NCI-H1417 treated with DMSO at 0.1 percent for 48 hours (cell line): ENCODE measurements at places on chromosomes 7 and 10.

DNA sequence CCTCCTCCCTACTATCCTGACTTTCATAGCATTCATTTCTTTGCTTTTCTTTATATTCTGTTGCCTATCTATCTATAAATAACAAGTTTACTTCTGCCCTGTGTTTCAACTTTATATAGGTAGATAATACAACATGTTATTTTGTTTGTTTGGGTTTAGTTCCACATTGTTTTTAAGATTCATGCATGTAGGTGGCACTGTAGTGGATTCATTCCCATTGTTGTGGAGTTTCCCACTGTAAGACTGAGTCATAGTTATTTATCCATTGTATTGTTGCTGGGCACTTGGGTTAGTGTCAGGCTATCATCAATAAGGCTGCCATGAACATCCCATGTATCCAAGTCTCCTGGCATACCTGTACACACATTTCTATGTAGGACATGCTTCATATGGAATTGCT, 127.7 kb downstream of the ARHGAP22 start:
- DNase-seq = no peak

GRCh38 chr7:38327637-38328036, 54.2 kb upstream of the TARP start:
- DNase-seq = no peak

DNA sequence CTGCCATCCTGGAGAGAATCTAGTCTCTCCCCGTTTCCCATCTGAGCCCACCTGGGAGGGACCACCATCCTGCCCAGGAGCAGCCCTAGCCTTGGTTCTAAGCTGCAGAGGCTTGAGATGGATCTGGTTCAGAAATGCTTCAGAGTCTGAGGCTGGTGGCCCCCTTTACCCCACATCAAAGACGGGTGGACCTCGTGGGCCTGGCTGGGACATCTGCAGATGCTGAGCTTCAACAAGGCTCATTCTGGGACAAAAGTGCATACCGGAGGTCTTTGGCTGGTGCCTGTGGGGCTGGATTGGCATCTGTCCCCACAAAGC, 4.9 kb upstream of the IRF5 start:
- no peak for DNase-seq

DNA sequence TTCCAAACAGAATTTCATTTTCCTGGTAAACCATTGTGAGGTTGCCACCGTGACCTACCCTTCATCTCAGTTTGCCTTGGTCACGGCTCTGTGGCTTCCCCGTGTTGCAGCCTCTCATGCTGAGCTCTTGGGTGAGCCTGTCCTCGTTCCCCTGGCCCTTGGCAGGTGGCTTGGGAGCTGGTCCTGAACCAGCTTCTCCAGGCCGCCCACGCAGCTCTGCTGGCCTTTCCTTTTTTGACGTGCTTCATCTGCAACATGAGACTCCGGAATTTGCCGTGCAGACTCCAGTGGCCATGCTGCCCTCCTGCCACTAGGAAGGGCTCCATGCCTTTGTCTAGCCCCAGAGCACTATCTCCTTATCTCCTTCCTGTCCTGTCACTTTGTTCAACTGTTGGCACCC, 93.0 kb upstream of the NPS start:
- DNase-seq = no peak

GRCh38 chr10:48699011-48699627, 14.4 kb downstream of the WDFY4 start:
- DNase-seq = no peak

GRCh38 chr10:10587744-10588393, 429.8 kb upstream of the CELF2 start:
- no peak for DNase-seq

GRCh38 chr7:22116451-22117030, 170.8 kb upstream of the CDCA7L start:
- DNase-seq = no peak

GRCh38 chr7:101205901-101206664, 5.2 kb upstream of the MOGAT3 start:
- no peak for DNase-seq

GRCh38 chr10:19872504-19873271, 56.5 kb downstream of the PLXDC2 start:
- no peak for DNase-seq

DNA sequence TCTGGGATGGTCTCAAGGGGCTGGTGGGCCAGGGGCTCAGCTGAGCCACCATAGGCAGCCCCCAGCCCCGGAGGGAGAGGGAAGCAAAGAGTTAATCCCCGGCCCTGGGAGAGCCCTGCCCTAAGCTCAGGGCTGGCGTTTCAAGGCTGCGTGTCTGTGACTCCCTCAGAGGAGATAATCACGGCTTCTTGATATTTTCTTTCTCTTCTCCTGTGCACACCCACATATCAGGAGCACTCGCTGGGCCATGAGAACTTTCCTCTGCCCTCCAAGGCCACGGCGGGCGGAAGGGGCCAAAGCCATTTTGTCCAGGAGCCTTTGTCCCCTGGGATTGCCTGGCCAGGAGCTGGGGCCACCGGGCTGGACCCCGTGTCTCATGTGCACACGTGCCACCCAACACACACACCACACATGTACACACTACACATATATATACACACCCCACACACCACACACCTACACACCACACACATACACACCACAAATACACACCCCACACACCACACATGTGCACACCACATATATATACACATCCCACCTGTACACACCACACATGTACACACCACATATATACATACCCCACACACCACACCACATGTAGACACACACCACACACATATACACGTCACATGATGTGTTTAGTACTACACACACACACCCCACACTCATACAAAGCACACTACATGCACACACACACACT, 16.9 kb downstream of the VENTX start:
- no peak for DNase-seq

DNA sequence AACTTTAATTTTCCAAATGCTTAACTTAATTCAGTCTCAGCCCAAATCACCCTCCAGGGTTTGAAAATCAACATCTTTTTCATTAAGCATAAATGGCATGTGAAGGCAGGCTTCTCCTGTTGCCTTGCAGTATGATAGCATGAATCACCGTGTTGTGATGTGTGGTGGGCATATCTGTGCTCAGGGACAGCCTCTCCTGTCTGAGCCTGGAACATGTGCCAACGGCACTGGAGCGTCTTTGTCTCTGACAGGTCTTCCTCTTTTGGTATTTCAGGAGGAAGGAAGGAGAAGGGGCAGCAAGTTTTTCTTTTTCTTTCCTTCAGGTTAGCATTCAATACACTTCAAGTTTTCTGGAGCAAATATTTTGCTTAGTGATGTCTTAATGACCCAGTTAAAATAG, 57.6 kb downstream of the LRGUK start:
- no peak for DNase-seq

DNA sequence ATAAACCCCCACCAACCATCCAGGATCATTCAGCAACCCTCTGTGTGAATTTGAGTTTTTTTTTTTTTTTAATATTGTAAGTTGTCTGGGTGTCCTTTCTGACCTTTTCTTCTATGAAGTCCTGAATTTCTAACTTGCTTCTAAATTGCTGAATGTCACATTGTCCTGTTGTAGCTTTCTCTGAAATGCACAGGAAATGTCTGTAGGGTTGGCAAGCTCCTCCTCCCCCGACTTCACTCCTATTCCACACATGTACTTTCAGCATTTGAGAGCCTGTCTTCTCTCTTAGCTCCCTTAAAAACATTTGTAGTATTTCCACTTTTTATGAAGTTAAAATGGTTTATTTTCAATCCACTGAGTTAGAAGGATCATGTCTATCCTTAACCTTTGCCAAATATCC, 3.3 kb upstream of the CNNM2 start:
- DNase-seq = no peak

GRCh38 chr10:117342641-117343040, 32.6 kb downstream of the PDZD8 start:
- DNase-seq = no peak

DNA sequence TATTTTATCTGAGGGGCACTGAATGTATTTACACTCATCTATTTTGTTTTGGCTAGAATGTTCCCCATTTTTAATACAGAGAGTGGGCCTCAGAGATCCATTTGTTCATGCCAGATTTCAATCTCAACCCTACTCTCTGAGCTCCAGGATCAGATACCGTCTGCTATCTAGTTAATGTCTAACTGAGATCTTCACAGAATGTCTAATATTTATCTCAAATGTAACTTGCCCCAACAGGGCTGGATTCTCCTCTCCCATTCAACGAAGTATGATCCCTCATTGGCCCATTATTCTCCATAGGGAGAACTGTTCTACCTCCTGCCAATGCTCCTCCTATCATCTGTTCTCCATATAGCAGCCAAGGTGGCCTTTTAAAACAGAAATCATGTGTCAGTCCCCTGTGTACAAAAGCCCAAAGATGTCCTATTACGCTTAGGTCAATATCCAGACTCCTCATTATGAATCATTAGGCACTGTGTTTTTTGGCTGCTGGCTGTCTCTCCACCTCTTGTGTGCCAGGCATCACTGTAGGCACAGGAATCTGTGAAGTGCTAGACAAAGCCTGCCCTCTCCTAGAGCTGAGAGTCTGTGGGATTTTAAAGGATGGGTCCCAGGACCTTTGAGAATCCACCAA, 169.3 kb upstream of the AGK start:
- no peak for DNase-seq

DNA sequence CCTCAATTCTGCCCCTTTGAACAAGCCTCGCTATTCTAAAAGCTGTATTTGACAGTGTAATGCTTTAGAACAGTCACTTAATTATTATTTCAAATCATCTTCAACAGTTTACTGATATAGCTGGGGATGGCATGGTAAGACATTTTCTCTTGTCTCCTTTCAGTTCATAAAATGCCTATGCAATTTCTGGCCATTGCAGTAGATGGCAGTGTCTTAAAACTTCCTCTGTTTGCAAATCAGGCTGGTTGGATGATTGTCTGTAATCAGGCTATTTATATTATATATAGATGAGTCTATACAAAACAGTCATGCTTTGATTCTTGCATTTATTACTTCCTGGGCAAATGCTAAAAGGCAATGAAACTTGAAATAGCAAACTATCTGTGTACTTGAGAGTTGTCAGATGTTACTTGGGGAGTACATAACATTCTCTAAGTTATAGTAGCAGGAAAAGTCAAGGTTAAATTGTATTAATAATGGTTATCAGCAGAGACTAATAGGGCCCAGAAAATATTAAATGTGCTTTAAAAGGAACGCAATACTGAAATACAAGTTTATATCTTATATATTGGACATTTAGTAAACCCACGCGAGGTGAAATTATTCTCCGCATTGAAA, 55.5 kb upstream of the LHFPL3 start:
- DNase-seq = no peak

- no peak for DNase-seq
Observed at GRCh38 chr7:55158541-55159382, 139.9 kb downstream of the EGFR start.

GRCh38 chr10:48575901-48576300, 29.0 kb downstream of the ARHGAP22 start:
- no peak for DNase-seq

GRCh38 chr7:150399421-150400007, 20.4 kb downstream of the ZNF775 start:
- no peak for DNase-seq

DNA sequence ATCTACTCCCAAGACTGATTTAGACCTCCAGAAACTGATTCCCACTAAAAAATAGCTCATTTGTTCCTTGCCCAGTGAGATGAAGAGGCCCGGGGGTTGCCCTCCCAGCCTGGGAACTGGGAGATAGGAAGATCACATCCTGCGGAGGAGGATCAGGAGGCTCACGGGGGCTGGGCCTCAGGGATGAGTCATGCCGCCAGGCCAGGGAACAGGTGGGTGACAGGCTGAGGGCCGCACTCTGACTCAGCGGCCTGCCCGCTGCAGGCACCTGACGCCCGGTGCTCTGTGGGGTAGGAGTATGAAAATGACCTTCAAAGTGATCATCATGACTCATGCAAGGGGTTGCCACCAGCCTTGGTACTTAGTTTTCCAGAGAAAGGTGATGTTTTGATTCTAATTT, 104.5 kb upstream of the ZPBP start:
- no peak for DNase-seq

- no peak for DNase-seq
Observed at GRCh38 chr7:34425194-34425593, 232.8 kb upstream of the NPSR1 start.

GRCh38 chr7:91837397-91838070, 43.0 kb downstream of the MTERF1 start:
- no peak for DNase-seq

DNA sequence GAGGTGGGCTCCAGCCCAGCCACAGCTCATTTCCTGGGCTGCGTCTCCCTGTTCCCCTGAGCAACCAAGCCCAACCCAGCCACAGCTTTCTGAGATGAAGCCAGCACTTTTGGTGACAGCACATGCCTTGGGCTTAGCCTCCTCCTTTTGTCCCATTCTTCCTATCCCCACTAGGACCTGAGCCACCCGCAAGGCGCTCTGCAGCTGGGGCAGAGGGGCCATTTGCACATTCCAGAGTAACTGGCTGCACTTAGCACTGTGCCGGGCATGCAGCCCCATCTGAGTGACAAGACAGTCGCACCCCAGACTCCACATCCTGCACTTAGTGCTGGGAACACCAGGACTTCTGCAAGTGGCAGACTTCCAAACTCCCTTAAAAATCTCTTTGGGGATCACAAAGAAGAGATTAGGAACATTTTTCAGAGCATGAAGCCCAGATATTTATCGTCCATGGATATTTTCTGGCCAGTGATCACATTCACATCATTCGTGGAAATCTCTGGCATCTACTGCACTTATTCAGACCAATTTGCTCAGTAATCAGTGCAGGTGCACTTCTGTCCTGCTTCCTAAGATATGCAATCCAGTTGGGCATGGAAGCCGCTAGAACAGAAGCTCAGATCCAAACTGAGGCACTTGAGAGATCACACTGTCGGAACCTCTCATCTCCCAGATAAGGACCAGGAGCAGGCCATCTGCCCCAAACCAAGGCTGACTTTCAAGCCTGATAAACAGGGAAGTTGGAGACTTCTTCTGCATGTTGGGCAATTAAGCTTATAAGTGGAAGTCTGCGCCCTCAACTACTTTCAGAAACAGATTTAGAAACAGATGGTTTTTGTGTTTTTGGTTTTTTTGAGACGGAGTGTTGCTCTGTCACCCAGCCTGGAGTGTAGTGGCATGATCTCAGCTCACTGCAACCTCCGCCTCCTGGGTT, 26.4 kb downstream of the CHST15 start:
- DNase-seq = no peak

- DNase-seq = no peak
Observed at GRCh38 chr7:132518102-132518838, 58.0 kb downstream of the PLXNA4 start.

- no peak for DNase-seq
Observed at GRCh38 chr7:12110425-12110824, 100.7 kb upstream of the TMEM106B start.

DNA sequence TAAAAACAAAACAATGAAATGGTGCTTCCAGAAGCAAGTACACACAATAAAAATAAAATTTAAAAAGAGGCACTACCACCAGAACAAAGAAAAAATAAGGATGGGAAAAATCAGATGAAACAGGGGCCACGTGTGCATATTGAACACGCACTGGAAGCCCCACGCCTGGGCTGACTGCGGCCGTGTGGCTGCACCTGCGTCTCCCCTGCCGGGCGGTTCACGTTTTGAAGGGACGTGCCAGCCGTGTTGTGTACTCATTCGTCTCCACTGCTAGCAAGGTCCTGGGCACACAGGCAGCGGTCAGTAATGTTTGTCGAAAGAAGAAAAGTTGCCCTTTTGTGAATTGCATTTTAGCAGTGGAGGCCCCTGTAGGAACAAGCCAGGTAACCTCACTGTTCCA, 255.9 kb upstream of the RNF32 start:
- no peak for DNase-seq

- DNase-seq = no peak
Observed at GRCh38 chr10:101851411-101852116, 8.0 kb upstream of the KCNIP2 start.

GRCh38 chr10:112491144-112491543, 44.1 kb downstream of the VTI1A start:
- no peak for DNase-seq

- no peak for DNase-seq
Observed at GRCh38 chr7:40033826-40034225, 83.8 kb downstream of the CDK13 start.
